Bronchial epithelial cell (primary cell): ENCODE measurements at places on chromosomes 2 and 18. TPM values are rescaled to one million over a fixed set of nuclear protein-coding genes. Genes with fewer than 3 reads are reported as not detected.

Gene TMEM247
- total RNA-seq: not detected in 2 replicates

Gene ARMC9
- 8.4 and 8.8 TPM in 2 replicates for total RNA-seq

Gene RIT2
- not detected in 2 replicates for total RNA-seq

Gene TDRD15
- not detected in 2 replicates for total RNA-seq

Gene CAVIN2
- 2.8 and 3.7 TPM in 2 replicates for total RNA-seq

Gene DDX18
- 50.6 and 74.8 TPM in 2 replicates for total RNA-seq

Gene IL1F10
- total RNA-seq: not detected in 2 replicates

Gene CYS1
- total RNA-seq: 0.26 TPM in 2 replicates

Gene GAREM1
- 10.0 and 14.1 TPM in 2 replicates for total RNA-seq

Gene RGPD3
- 0.13 and 0.26 TPM in 2 replicates for total RNA-seq

Gene ANKRD30BL
- total RNA-seq: not detected in 2 replicates

Gene GALNT14
- 9.2 and 12.4 TPM in 2 replicates for total RNA-seq

- DNase-seq: no peak
These were observed 7.1 kb upstream of the WNT10A start for GRCh38 chr2:218873359-218874194.

DNA sequence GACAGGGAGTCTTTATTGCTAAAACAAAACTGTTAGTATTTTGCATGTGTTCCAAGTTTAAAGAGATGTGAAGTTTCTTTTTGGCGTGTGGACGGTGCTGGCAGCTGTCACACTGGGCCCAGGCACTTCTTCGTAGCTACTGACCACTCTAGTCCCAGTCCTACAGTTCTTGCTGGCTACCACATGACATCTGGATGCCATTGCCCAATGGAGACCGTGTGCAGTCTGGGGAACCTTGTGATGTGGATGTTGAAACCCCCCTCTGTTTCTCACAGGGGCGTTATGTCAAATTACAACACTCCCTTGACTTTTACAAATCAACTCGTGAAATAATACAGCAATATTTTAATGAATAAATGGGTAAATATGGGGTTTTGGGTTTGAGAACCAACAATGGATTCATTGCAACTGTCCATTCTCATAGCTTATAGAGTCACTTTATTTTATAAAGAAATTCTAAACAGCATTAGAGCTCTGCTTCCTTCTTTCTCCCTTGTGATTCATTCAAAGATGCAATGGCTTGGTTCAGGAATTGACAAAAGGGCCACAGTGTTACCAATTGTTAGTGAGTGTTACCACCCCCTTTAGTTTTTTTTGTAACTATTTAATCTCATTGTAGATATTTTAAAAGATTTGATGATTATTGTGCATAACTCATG lies 1.2 kb downstream of the GPD2 start:
- peak; percentile 54 for DNase-seq

DNA sequence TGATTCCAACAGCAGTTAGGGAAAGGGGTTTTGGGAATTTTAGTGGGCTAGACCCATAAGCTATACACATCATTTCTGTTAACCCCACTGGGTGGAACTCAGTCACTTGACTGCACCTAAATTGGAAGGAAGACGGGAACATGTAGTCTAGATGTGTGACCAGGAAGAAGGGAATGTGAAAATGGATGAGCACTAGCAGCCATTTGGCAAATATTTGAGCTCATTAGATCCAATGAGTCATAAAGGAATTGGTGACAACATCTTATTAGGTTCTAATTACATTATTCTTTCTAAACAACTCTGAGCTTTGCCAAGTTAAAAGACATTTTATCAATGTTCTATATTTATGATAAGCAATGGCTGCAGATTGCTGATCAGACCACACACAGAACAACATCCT lies 400.6 kb downstream of the IRS1 start:
- DNase-seq: peak; percentile 7

GRCh38 chr2:218005028-218005427 lies 2.2 kb upstream of the TNS1 start:
- DNase-seq: no peak

- DNase-seq: peak; percentile 88
These were observed 100.0 kb upstream of the CDCA7 start for GRCh38 chr2:173254659-173255058.

GRCh38 chr18:33074125-33074524 lies 301.3 kb upstream of the KLHL14 start:
- DNase-seq: no peak

DNA sequence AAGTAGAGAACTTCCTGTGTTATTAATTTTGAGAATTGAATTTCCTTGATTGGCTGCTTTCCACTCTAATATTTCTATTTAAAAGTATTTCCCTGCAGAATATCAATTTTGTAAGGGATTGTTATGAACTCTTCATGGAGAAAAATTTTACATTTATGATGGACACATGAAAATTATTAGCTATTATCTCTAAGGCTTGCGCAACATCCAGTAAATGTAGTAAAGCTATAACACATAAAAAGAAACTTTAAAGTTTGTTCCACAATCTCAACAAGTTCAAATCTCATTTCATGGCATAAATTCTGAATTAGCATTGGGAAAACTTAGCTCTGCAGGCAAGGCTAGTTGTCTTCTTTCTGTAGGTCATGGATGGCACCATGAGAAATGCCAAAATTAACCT lies 4.2 kb upstream of the EML4 start:
- no peak for DNase-seq

DNA sequence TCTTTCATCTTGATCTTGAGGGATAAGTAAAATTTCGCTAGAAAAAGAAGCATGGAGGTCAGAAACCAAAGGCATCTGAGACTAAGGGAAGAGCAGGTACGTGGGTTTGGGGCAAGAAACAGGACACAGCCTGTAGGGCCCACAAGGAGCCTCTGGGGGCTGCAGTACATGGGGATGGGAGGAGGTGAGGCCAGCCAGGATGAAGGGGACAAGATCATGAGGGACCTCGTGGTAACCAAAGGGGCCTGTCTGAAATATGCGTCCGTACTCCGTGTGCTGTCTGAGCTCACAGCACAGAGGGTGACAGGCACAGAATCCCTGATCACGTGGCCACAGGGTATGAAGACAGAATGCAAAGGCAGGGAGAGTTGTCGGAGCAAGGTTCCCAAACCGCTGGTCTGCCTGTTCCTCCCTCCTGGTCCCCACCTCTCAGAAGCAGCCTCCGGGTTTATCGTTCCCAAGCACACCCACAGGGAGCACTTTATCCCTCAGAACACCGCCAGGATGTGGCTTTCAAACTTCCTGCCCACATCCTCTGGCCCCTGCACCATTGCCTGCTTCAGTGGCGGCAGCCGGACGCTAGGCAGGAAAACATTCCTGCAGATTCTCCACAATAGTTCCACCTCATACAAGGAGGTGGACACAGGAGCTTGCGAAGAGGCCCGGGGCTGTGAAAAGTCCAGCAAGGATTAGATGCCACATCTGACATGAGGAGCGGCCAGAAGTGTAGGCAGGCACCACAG lies 12.0 kb downstream of the TMEM163 start:
- DNase-seq: no peak

DNA sequence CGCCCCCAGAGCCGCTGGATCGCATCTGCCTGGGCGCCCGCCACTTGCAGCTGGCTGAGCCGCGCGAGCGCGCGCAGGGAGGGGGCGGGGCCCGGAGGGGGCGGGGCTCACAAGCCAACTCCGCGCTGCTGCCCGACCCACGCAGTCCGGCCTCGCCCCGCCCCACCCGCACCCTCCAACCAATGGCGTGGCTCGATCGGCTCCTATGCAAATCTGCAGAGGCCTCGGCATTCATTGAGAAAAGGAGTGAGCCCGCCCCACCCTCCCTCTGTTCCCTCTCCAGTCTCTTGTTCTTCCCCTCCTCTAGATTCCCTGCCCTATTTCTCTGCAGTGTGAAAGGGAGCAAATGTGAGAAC lies at the start of gene ALK:
ALK (minus strand) TSS at position 27 of the 356 bp plus-strand sequence. CDS start 927 bp downstream, outside the sequence.
- peak; percentile 75 for DNase-seq

- no peak for DNase-seq
These were observed 221.1 kb upstream of the SMAD2 start for GRCh38 chr18:48151421-48152065.

DNA sequence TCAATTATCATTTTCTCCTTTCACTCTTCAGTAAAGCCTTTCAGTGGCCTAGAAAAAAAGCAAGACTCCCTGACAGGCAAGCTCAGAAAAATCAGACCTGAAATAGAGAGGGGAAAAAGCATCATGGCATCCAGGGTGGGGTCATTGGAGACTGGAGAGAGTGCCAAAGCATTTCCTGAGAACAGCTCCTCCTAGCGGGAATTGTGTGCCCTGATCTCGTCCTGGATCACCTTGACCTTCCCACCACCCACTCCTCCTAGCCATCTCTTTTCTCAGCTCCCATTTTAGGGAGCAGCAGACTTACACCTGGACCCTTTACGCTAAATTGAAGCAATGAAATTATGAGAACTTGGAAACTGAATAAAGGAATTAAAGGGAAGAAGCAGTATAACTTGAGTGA lies 176.6 kb downstream of the VWC2L start:
- DNase-seq: no peak

DNA sequence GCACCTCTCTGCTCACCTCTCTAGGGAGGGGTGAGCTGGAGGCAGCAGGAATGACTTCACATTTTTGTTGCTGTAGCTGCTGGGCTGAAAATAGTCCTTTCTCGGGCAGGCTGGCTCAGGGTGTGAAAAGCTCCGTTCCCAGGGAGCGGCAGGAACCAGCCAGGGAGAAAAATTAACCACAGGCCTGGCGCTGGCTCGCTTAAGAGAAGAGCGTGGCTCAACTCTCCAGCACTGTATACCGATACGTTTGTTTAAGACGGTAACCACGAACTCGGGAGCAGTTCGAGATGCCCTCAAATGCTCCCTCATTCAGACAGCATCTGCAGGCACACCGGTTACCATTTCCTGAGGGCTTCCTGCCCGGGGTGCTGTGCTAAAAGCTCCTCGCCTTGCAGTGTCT lies 129.6 kb downstream of the CELF4 start:
- no peak for DNase-seq

GRCh38 chr18:79570266-79571201 lies 109.1 kb upstream of the CTDP1 start:
- peak; percentile 78 for DNase-seq

- DNase-seq: no peak
These were observed 355.2 kb downstream of the GALNT13 start for GRCh38 chr2:154226931-154227330.

DNA sequence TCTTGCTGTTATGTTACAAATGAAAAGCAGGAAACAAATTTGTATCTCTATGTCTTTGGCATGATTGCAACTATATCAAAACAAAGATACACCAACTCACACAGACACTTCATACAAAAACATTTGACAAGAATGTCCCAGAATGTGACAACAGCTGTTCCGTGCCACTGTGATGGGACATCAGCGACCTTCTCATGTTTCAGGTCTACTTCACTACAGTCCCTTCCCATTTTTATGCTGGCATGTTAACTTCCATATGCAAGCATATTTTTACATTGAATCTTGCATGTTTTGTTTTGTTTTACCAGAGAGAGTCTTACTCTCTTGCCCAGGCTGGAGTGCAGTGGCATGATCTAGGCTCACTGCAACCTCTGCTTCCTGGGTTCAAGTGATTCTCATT lies 71.2 kb downstream of the STK25 start:
- no peak for DNase-seq

DNA sequence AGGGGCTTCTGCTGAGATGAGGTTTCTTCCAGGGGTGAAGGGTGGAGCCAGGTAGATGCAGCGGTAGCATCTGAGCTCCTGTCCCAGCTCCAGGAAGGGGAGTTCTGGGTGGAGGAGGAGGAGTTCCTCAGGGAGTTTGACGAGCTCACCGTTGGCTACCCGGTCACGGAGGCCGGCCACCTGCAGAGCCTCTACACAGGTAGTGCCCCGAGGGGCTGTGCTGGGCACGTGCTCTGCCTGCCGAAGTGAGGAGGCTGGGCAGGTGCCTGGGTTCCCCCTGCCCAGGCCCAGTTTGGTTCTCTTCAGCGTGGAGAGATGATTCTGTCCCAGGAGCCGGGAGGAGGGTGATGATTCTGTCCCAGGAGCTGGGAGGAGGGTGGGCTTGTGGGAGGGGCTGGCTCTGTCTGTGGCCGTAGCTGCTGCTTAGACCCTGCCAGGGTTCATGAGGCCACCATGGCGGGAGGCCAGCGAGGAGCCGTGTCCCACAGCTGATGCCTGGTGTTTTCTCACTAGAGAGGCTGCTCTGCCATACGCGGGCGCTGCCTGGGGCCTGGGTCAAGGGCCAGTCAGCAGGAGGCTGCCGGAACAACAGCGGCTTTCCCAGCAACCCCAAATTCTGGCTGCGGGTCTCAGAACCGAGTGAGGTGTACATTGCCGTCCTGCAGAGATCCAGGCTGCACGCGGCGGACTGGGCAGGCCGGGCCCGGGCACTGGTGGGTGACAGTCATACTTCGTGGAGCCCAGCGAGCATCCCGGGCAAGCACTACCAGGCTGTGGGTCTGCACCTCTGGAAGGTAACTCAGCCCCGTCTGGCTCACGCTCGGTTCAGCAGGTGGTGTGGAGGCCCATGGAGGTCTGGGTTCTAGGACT lies 8.2 kb downstream of the CAPN10 start:
- DNase-seq: no peak
